ENCODE measurements at places on chromosomes 13 and 19. TPM values are rescaled to one million over a fixed set of nuclear protein-coding genes. Genes with fewer than 3 reads are reported as not detected.

NLRP11 gene
- not detected for polyA plus RNA-seq

B3GNT3 gene
- polyA plus RNA-seq: not detected

SYNE4 gene
- not detected for polyA plus RNA-seq

IGFL1 gene
- polyA plus RNA-seq: not detected

DNA sequence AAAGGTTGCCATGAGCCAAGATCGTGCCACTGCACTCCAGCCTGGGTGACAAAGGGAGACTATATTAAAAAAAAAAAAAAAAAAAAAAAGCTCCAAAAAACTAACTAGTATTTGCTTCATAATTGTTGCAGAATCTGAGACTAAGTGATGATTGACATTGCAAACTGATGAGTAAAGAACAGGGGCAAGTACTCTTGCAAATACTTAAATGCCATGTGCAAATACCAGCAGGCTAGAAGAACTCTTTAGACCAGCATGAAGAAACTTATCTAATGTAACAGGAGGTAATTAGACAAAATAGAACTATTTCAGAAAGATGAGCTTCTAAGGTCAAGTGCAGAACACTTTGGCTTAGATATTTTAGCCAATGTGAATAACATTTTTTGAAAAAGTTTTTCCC is 1368.1 kb downstream of the EFNB2 start:
- no peak overlapping the region for H3K4me3 ChIP-seq
- H3K4me1 ChIP-seq: peaks cover 16% of the 10 kb centered on the region
- H3K27ac ChIP-seq: no peak overlapping the region
- no peaks in the 10 kb centered on the region for H3K36me3 ChIP-seq
- no peaks in the 10 kb centered on the region for H3K27me3 ChIP-seq
- DNase-seq: no peak

GRCh38 chr13:38897521-38897920 is 93.1 kb downstream of the STOML3 start:
- no peaks in the 10 kb centered on the region for H3K27me3 ChIP-seq
- H3K4me1 ChIP-seq: no peaks in the 10 kb centered on the region
- H3K27ac ChIP-seq: no peak overlapping the region
- no peaks in the 10 kb centered on the region for H3K36me3 ChIP-seq
- no peak for DNase-seq
- no peak overlapping the region for H3K4me3 ChIP-seq

- no peak overlapping the region for H3K27ac ChIP-seq
- H3K4me1 ChIP-seq: peaks cover 12% of the 10 kb centered on the region
- no peak overlapping the region for H3K4me3 ChIP-seq
Observed at GRCh38 chr13:20967340-20967739, 64.8 kb upstream of the XPO4 start.

DNA sequence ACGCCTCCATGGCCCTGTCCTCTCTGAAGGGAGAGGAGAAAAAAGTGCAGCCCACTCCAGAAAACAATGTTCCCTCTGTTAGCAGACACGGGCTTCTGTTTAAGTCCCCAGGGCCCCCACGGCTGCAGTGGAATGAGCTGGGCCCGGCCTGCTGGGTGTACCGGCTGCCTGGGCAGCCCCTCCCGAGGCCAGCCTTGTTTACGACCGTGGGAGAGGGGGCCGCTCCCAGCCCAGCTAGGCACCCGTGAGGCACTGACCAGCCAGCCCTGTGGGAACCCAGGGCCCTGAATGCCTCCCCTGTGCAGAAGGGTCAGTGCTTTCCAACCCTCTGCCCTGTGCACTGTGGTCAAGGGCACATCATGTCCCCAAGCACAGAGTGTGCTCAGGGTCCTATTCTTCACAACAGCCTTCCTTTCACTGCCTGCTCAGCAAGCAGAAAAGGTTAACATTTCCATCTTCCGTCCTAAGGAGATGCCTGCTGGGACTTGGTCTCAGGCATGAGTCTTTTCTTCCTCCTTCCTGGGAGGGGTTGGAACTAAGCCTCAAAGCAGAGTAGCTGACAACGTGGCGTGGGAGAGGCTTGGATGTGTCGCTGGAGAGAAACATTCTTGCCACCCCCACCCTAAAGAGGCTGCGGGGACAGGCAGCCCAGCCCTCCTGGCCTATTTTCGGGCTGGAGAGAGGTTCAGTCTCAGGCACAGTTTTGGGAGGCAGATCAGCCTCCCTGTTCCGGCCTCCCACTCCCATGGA is 90.1 kb downstream of the RGCC start:
- no peaks in the 10 kb centered on the region for H3K36me3 ChIP-seq
- no peaks in the 10 kb centered on the region for H3K4me1 ChIP-seq
- DNase-seq: no peak
- peaks cover 3% of the 10 kb centered on the region for H3K27me3 ChIP-seq
- H3K27ac ChIP-seq: no peak overlapping the region

DNA sequence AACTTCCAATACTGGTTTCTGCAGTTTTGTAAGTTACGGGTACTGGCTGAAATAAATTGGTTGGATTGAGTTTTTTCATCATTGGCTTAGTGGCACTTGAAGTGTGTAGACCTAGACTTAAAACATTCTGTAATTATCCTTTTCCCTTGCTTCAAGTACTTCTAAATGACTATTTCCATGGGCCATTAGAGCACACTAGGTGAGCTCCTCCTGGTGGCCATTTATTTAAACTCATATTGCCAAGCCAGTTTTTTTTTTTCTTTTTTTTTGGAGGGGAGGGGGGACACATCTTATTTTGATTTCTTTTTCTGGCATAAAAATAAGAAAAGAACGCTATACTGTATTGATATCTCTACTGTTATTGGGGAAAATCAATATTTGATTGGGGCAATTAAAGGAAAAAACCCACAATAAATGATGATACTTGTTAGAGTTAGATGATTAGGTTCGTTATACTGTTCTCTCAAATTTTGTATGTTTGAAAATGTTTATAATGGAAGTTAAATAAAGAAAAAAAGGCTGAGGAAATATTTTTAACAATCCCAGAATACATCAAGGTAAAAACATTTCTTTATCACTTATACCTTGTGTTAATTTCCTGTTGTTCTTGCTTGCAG is 82.9 kb downstream of the PDS5B start:
- peak; percentile 26 for DNase-seq
- no peaks in the 10 kb centered on the region for H3K36me3 ChIP-seq
- no peak overlapping the region for H3K27ac ChIP-seq
- H3K4me1 ChIP-seq: no peaks in the 10 kb centered on the region

- peak overlapping the region; percentile 86 for H3K4me3 ChIP-seq
- no peak overlapping the region for H3K27ac ChIP-seq
- DNase-seq: no peak
- peaks cover 14% of the 10 kb centered on the region for H3K4me1 ChIP-seq
Observed at GRCh38 chr13:30308548-30308947, 1.2 kb upstream of the KATNAL1 start.

- no peaks in the 10 kb centered on the region for H3K36me3 ChIP-seq
- DNase-seq: no peak
- H3K27ac ChIP-seq: no peak overlapping the region
- no peak overlapping the region for H3K4me3 ChIP-seq
- no peaks in the 10 kb centered on the region for H3K27me3 ChIP-seq
Observed at GRCh38 chr13:37666036-37666435, 67.5 kb upstream of the POSTN start.

DNA sequence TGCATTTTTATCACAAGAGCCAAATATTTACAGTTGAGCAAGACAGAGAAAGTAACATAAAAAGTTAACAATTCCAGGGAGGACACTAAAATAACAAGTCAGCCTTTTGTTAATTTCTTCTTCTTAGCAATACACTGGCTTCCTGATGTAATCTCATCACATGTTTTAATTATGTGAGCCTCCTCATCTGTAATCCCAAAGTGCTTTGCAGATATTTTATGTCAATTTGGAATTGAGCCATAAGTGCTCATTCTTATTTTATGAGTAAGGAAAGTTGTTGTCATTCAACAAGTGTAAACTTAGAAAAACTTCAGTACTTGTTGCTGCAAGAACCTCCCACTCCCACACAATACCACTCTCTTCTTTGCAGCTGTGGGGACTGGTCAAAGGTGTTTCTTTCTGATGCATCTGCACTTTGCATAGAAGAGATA is 223.6 kb downstream of the GPC6 start:
- H3K4me3 ChIP-seq: no peak overlapping the region
- no peaks in the 10 kb centered on the region for H3K36me3 ChIP-seq
- H3K27ac ChIP-seq: no peak overlapping the region
- no peaks in the 10 kb centered on the region for H3K4me1 ChIP-seq
- no peak for DNase-seq

DNA sequence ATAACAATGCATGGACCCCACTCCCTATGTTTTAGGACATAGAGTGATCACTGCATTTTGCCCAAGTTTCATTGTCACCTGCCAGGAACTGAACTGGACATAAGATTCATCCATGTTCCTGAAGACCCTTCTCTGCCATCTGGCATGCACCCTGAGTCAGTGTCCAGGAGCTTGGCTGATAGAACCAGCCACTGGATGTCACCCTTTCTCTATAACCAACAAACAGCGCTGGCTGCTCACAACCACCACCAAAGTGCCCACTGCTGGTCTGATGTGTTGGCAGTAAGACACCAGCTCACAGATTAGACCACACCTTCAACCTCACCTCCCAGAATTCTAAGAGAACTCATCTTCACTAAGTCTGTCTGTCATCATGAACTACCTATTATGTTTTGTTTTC is 333.4 kb downstream of the ITGBL1 start:
- no peak overlapping the region for H3K27ac ChIP-seq
- no peak overlapping the region for H3K4me3 ChIP-seq
- DNase-seq: no peak
- no peaks in the 10 kb centered on the region for H3K4me1 ChIP-seq

- H3K4me3 ChIP-seq: no peak overlapping the region
- H3K4me1 ChIP-seq: no peaks in the 10 kb centered on the region
- no peak for DNase-seq
- H3K27me3 ChIP-seq: no peaks in the 10 kb centered on the region
Observed at GRCh38 chr19:7441468-7442146, 47.2 kb downstream of the PEX11G start.

Measured in immature natural killer cell (primary cell).